ENCODE measurements at places on chromosomes 6 and 20.

DNA sequence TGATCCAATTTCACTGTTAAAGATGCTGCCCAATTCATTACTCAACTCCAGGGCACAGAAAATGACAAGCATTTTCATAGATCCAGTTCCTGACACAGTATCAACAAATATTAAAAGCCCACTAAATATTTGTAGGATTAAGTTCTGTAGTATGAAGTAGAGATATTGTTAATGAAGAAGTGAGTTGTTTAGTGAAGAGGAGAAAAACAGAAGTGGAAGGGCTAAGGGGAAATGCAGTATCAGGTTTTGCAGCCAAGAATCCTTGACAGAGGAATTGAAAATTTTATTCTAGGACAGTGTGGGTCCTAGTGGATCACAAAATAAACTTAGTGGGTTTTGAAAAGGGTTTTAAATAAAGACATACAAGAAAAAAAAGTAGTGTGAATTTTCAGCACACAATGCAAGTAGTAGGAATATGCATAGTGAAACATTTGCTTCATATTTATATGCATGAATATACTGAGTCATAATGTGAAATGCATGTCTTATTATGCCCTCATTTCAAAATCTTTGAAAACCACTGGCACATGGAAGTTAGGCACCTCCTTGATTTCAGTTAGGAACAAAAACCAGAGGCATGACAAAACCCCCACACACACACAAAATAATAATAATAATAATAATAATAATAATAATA, 338.6 kb downstream of the KHDRBS2 start:
- no peak for DNase-seq

GRCh38 chr20:3749689-3750531, 17.4 kb downstream of the HSPA12B start:
- DNase-seq = peak; percentile 40

DNA sequence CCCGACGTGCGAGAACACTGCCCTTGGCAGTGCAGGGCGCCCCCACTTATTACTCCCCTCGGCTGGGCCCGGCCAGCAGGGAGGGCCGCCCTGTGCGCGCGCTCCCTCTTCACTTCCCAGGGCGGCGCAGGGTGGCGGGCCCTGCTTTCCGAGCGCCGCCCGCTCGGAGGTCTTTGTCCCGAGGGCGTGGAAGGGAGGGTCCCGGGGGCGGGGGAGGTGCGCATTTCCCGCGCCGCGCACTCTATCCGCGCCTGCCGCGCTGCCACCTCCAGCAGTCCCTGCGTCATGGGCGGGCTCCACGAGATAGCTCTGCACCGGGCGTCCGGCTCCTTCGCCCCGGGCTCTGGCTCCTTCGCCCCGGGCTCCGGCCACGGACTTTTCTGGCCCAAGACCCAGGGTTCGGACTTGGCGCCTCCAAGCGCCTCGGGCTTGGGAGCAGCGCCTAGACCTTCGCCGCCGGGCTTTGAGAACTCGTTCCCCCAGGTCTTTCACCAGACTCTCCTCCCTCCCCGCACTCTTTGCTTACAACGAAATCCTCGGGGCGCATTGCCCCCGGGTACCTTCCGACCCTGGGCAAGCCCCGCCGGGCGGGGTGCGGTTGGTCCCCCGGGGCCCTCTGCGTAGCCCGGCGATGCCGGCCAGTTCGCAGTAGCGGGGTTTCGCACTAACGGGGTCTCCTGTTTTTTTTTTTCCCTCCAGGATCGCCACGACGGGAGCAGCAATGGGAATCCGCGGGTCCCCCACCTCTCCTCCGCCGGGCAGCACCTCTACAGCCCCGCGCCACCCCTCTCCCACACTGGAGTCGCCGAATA, 1.6 kb downstream of the TFAP2C start:
- no peak for DNase-seq

- DNase-seq = no peak
Measured at GRCh38 chr6:134870677-134871498, 79.0 kb downstream of the ALDH8A1 start.

DNA sequence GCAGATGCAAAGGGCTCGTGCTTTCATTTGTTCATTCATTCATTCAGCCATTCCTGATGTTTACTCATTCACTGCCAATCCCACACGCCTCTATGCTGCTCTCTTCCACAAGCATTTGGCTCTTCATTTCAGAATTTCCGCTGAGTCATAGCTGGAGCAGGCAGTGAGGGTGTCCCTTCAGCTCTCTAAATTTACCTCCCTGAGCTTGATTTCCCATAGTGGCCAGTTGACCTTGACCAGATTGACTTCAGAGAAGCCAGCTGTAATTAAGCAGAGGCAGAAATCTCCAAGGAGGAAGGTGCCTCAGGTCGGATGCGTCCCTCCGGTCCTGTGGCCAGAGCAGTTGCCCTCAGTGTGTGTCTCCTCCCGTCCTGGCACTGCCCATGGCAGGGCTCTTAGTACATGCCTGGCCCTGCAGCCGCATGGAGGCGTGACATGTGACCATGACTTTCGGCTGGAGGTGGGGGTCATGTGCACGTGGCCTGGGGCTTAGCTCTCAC, 267.2 kb upstream of the ECI2 start:
- no peak for DNase-seq

DNA sequence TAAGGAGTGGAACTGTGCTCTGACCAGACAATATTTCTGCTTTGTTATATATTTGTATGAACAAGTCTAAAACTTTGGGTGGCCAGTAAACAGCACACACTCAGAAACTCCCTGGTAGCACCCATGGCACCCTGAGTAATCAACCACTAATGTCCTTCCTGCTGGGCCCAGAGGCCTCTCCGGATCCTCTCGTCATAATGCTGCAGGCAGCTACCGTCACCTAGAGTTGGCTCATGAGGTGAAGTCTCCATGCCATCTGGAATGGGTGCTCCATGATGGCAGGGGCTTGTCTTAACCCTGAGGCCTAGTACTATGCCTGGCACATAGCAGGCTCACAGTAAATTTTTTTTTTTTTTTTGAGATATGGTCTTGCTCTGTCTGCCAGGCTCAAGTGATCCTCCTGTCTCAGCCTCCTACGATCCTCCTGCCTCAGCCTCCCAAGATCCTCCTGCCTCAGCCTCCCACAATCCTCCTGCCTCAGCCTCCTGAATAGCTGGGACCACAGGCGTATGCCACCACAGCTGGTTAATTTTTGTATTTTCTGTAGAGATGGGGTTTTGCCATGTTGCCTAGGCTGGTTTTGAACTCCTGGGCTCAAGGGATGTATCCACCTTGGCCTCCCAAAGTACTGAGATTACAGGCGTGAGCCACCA, 3.0 kb upstream of the SDCBP2 start:
- no peak for DNase-seq

DNA sequence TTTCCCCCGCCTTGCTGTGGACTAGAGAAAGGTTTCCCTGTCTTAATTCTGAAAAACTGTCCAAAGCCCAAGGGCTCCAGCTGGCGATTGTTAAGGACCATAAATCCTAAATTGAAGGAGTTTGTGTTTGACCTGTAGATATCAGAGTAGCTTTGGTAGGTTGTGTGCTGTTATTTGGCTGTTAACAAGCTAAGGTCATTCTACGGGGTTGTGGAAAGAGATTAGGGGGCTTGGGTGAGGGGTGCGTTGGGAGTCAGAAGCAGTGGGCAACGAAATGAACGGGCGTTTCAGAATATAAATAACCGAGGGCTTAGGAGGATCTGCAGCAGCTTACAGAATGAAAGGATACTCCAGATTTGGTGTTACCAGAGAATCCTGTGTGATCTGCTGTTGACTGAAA, 32.6 kb upstream of the BTN3A2 start:
- DNase-seq = no peak

- no peak for DNase-seq
Measured at GRCh38 chr6:72916906-72917305, 295.0 kb downstream of the KCNQ5 start.

DNA sequence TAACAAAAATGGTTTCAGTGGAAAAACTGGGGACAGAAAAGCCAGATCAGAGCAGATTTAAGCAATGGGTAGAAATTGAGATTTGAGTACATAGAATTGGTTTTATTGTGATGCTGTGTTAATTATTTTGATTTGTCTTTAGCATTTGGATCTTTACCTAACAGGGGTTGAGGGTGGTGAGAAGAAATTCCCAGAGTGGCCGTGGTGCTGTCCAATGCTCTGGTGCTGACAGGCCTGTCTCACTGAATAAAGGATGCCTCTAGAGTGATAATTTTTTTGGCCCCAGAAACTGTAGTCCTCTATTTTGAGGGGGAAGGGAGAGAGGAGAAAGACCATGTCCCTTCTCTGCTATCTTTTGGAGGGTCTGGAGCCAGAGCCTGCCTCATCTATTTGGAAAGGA, 79.1 kb downstream of the LYRM2 start:
- no peak for DNase-seq

GRCh38 chr20:7399575-7399974, 540.7 kb downstream of the HAO1 start:
- DNase-seq = no peak

- DNase-seq = no peak
Measured at GRCh38 chr6:139955366-139956155, 581.1 kb upstream of the CITED2 start.

GRCh38 chr6:20271818-20272217, 59.5 kb upstream of the MBOAT1 start:
- DNase-seq = no peak

GRCh38 chr6:120202878-120203277, 853.3 kb upstream of the MAN1A1 start:
- DNase-seq = no peak

GRCh38 chr6:19410481-19410880, 426.7 kb upstream of the ID4 start:
- no peak for DNase-seq

GRCh38 chr6:167736486-167737204, 90.1 kb upstream of the AFDN start:
- DNase-seq = no peak

GRCh38 chr6:169251822-169252504, 1.7 kb downstream of the THBS2 start:
- DNase-seq = no peak

GRCh38 chr20:45887346-45887715, at the start of gene SPATA25:
TSS of gene SPATA25 (minus strand) at chr20:45887622. CDS start at chr20:45887590, 32 bp downstream.
- DNase-seq = no peak

- peak; percentile 72 for DNase-seq
Measured at GRCh38 chr6:20403766-20404640, 2.3 kb downstream of the E2F3 start.

DNA sequence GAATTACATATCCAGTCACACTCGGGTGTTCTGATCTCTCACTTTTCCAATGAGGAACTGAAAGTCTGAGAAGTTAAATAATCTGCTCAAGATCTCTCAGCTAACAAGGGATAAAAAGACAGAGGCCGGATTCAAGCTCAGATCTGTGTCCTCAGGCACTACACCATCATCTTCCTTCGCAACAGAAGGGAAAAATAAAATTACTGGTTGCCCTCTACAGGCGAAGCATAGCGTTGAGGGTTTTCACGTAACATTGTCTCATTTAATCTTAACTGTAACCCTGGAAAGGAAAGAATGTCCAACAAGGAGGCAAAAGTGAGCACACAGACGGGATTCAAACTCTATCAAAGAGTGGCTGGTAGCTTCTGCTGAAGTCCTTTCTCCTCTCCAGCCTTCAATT, 67.8 kb upstream of the ANKEF1 start:
- DNase-seq = no peak

DNA sequence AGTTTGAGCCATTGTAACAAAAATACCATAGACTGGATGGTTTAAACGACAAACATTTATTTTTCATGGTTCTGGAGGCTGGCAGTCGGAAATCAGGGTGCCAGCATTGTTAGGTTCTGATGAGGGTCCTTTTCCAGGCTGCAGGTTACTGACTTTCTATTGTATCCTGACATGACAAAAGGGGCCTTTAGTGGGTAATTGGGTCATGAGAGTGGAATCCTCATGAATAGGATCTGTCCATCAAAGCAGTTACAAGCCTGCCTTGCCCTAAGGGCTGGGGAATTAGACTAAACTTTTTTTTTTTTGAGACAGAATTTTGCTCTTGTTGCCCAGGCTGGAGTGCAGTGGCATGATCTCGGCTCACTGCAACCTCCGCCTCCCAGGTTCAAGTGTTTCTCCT, 347.9 kb upstream of the TSHZ2 start:
- no peak for DNase-seq

DNA sequence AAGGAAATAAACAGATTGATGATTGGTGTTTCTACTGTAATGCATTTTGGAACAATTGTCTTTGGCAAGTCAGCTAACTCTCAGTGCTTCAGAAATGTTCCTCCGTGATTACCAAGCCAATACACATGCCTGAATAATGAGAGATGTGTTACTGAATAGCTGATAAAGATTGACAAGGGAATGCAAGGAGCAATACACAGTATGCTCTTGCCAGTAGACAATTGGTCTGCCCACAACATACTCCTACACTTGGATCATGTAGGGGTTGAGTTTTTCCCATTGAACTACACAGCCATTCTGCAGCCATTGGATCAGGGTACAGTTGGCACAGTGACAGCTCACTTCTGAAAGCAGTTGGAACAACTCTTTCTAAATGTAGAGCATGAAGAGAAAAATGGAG, 5.6 kb upstream of the GJB7 start:
- no peak for DNase-seq

DNA sequence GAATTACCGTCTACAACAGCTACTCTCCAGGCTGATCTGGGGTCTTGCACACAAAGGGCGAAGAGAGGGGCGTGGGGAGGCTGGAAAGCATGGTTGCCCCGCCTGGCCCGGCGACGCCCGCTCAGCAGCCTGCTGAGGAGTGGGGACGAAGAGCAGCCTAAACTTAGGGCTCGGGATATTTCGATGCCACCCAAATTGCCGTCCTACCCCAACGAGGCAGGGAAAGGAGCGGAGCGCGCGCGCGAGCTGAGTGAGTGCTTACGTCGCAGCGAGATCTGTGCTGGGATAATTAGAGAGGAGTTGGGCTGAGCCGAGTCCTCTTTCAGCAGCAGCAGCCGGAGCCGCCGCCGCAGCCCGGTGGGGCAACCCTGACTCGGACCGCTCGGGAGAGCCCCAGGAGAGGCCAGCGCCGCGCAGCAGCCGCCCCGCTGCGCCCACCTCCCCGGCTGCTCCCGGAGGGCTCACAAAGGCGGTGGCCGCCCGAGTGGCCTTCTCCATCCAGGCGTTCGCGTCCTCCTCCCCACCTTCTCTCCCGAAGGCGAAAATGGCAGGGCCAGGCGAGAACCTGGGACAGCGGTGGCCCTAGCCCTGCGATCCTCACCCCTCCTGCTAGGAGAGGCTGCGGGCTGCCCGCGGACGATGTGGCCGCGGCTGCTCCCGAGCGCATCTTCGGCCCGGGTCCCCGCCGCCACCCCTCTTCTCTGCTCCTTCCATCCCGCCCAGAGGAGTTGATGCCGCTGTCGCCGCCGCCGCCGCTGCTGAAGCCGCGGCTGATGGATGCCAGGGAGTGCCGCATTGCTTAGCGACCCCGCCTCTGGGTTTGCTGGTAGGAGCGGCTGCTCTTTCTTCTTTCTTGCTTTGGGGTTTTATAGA, at the start of gene CLVS2:
Gene CLVS2, plus strand, starts transcription at position 315 of the 873 bp plus-strand sequence. CDS start 1,543 bp downstream, outside the sequence.
- no peak for DNase-seq

- peak; percentile 46 for DNase-seq
Measured at GRCh38 chr6:135568379-135568778, 70.8 kb upstream of the AHI1 start.

Data from stimulated activated CD4-positive, alpha-beta T cell treated with anti-CD3 and anti-CD28 coated beads, Interleukin-1b, Interleukin-23, amount 100 ng/mL, for 48 hours (primary cell).